ENCODE measurements at places on chromosomes 7 and 10. TPM values are rescaled to one million over a fixed set of nuclear protein-coding genes. Genes with fewer than 3 reads are reported as not detected.

Gene MAP3K8
- total RNA-seq, result 17.5 TPM

Gene SYT15B
- total RNA-seq, result 0.23 TPM

DNA sequence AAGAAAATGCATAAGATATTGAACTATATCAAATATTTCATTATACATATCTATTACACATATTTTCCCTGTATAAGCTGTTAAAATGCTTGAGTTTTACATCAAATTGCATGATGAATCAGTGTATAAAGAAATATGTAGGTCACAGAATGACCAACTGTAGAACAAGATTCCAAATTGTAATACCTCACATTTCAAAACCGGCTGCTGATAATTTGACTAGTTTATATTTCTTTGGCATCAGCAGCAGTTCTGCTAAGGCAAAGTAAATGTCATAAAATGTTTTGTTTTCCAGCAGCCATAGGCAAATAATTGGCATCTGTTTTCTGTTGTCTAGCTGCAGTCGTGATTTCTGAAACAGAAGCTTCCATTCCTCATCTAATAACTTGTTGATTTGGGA lies 633.9 kb downstream of the ARL4A start:
- DNase-seq, result no peak

Gene OR9A2
- not detected for total RNA-seq

- DNase-seq, result no peak
Observed at GRCh38 chr7:31796375-31796774, 109.4 kb downstream of the PPP1R17 start.

Gene VWDE
- 1.7 TPM for total RNA-seq

Gene PRR15
- 46.1 TPM for total RNA-seq

Gene SPRN
- total RNA-seq, result not detected

GRCh38 chr10:118405928-118406327 lies 63.8 kb upstream of the FAM204A start:
- DNase-seq, result no peak

Gene PNLIPRP1
- total RNA-seq, result 2.1 TPM

- DNase-seq, result no peak
Observed at GRCh38 chr7:142476077-142476476, 218.2 kb upstream of the PRSS58 start.

Gene CFAP43
- total RNA-seq, result 1.9 TPM

Gene PIK3CG
- total RNA-seq, result 7.1 TPM

Gene SEM1
- 32.6 TPM for total RNA-seq

DNA sequence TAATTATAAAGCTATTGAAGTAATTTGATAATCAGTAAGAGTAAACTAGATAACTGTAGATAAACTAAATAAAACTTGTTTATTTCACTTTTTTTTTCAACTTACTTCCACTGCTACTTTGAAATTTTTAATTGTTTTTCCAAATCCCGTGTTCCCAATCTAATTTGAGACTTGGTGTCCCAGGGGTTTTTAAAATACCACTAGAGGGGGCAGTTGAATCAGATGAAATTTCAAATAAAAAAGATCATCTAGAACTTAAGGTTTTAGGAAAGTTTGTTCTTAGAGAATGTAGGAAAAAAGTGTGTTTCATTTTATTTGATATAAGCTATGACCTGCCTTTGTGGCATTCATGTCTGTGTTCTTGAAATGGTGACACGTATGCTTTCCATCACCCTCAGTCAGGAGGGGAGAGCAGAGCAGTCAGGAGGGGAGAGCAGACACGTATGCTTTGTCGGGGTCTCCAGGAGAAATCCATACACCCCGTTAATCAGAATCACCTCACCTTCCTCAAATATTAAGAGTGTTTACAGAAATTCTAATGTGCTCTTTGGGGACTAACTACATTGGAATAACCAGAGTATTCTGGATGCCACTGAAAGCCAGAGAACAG lies 49.9 kb downstream of the C10orf67 start:
- no peak for DNase-seq

- DNase-seq, result no peak
Observed at GRCh38 chr7:74535951-74536356, 82.2 kb downstream of the GTF2IRD1 start.

Gene HOXA13
- 0.06 TPM for total RNA-seq

DNA sequence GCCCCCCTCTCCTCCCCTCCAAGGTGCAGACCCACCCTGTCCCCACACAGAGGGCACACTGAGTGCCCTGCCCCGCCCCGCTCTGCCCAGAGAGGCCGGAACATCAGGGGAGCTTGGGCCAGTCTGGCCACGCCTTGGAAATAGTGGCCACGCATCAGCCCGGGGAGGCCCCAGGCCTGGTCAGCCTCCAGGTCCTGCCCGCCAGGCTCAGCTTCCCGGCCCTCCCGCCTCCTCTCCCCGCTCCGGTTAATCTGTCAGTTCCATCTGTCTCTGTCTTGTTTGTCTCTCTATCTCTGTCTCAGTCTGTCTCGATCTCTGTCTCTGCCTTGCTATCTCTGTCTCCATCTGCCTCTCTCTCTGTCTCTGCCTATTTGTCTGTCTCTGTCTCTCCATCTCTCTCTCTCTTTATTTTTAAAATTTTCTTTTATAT lies 28.9 kb upstream of the TNRC18 start:
- no peak for DNase-seq

Measured in mucosa of gallbladder (tissue), 1 donor.